ENCODE measurements at places on chromosomes 3 and 15.

DNA sequence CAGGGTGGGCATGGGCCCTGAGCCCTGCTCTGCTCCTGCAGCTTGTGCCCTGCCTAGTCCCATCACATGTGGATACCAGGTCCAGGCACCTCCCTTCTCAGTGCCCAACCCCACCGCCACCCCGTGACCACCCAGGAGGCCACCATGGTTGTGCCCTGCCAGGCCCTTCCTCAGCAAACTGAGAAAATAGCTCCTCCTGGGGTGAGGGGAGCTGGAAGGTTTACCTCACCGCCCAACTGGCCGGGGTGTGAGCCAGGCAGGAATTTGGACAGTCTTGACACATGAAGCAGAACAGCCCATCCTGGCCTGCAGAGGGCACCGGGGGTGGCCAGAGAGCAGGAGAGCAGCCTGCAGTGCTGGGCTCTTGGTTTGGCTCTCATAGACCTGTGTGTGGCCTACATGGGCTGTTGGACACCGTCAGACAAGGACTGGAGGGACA is 11.4 kb upstream of the C3orf22 start:
- no peak for DNase-seq

DNA sequence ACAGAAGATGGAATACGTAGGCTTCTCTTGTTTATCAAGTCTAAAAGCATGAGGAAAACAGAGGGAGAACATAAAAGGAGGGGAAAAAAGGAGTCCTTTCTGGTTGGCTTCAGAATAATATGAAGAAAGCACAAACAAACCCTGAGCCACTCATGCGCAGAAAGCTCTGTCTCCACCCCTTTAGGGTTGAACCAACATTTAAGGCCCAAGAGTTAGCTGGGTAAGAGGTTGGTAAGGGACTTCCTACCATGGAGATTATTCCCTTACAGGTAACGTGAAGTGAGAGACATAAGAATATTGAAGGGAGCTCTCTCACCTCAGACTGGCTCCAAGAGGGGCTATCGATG is 145.3 kb downstream of the RORA start:
- no peak for DNase-seq

DNA sequence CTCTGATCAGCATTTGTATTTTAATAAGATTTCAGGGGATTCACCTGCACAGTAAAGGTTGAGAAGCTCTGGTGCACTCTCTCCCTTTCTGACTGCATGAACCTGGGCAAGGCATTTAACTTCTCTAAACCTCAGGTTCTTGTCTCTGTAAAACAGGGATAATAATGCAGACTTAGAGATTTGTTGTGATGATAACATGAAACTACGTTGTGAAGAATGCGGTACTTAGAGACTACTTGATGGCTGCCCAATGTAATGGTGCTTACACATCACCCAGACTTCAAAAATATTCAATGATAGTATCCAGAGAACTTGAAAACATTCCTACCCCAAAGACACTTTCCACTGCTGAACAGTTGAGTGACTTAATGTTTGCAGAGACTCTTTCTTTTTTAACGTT is 19.8 kb upstream of the TNFSF10 start:
- no peak for DNase-seq

- no peak for DNase-seq
Measured at GRCh38 chr3:130516645-130517512, at the start of gene COL6A6. Gene COL6A6 (plus strand): TSS chr3:130517177. CDS start chr3:130560365, 43,188 bp downstream.

GRCh38 chr3:174536319-174536718 is 322.8 kb upstream of the NAALADL2 start:
- DNase-seq = no peak

- no peak for DNase-seq
Measured at GRCh38 chr15:78421238-78421965, 16.6 kb upstream of the IREB2 start.

DNA sequence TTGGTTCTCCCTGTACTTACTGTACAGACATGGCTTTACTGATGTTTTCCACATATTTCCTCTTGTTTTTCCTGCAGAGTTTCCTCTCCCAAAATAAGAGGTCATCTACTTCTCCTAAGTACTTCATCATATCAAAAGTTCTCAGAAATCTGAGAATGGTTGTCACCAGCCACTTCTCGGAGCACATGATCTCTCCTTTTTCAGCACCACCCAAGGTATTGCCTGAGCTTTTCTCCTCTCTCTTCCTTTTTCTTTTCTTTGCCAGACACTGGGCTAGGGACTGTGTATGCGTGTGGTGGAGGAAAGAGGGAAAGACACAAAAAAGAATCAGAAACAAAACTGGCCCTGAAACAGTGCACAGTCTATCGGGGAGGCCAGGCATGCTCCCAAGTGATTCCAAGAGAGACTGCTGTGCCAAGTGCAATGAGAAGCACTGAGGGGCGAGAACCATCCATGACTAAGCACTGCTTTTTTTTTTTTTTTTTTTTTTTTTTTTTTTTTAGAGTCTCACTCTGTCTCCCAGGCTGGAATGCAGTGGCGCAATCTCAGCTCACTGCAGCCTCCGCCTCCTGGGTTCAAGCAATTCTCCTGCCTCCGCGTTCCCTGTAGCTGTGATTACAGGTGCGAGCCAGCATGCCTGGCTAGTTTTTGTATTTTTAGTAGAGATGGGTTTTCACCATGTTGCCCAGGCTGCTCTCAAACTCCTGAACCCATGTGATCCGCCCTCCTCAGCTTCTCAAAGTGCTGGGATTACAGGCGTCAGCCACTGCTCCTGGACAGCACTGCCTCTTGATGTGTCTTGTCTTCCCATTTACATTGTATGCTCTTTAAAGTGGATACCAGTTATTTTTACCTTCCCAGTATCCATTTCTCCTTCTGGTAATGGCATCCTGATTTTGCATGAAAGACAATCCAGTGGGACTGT is 194.0 kb upstream of the FEZF2 start:
- no peak for DNase-seq

DNA sequence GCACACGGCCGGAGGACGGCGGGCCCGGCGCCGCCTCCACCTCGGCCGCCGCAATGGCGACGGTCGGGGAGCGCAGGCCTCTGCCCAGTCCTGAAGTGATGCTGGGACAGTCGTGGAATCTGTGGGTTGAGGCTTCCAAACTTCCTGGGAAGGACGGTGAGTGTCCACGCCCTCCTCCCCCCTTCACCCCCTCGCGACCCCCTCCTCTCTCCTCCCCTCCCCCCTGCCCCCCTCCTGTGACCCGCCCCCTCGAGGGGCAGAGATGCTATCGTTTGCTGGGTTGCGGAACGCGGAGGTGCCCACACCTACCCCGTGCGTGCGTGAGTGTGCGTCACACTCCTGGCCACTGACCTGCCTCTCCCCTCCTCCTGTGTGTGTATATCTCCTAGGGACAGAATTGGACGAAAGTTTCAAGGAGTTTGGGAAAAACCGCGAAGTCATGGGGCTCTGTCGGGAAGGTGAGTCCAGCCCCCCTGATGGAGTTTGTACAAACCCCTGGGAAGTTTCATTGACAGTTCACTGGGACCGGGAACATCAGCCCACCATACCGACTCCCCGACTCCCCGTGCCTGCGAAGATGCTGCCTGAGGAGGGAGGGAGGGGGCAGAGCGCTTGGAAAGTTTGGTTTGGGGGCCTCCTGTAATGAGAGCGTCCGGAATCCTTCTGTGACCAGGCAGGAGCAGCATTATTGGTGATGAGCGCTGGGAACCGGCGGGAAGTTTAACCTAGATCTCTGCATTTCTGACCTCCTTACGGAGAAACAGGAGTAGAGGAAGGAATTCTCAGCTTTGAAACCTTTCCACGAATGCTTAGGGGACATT is 795 bp upstream of the SCAANT1 start:
- DNase-seq = no peak

DNA sequence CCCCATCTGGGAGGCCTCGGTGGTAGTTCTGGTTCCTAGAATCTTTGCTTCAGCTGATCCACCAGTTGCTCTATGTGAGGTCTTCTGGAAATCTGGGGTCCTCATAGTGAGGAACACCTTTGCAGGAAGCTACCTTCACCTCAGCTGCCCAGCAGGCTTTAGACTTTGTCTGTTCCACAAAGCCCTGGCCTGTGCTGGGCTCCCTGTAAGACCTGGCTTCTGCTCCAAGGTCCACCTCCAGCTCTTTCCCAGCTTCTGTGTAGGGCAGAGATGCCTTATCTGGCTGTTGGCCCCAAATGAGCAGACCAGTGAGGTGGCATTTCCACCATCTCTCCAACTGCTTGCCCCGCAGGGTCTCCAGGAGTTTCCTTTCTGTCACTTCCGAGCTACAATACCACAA is 8.2 kb upstream of the HOMER2 start:
- no peak for DNase-seq

DNA sequence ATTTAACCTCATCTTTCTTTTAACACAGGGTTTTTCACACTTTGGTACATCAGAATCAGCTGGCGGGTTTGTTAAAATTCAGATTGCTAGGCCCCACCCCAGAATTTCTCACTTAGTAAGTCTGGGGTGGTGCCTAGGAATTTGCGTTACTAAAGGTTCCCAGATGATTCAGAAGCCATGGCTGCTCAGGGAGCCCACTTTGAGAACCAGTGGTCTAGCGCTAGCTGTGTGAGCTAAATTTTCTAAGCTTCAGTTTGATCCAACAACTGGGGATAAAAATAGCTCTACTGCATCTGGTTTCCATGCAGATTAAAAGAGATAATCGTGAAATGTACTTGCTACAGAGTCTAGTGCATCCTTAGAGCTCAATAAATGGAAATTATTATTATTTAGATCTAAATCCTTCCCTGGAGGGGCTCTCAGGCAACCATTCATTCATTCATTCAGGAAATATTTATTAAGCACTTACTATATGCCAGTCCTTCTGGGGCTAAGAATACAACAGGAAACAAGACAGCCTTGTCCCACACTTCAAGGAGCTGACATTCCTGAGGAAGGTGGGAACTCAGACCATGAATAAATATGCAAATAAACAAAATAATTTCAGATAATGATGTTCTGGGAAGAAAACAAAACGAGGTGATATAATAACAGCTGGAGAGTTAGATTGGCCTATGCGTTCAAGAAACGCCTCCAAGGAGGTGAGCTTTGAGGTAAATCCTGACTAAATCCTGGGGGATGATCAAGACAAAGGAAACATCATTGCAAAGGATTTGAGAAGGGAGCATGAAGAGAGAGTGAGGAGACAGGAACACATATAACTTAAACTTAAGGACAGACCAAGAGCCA is 3.9 kb upstream of the CIDEC start:
- no peak for DNase-seq

GRCh38 chr3:160720123-160720746 is 35.8 kb upstream of the PPM1L start:
- no peak for DNase-seq

- DNase-seq = no peak
Measured at GRCh38 chr3:170096342-170096741, 58.5 kb downstream of the GPR160 start.

DNA sequence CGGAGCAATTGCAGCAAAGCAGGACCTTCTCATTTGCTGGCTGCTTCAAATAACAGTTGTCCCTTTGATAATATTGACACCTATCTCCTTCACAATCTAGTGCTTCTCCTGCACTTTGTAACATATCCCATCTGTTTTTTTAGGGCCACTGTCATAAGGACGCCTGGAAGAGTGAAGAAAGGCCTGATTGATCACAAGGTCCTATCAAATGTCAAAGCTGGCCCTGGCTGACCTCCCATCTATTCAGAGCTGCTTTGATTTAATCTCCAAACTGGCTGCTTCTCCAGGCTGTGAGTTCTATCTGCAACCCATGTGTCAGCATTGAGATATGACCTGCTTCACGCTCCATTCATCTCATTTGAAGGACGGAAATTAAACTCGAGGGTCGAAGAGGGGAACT is 601.2 kb upstream of the KCNMB2 start:
- DNase-seq = no peak

GRCh38 chr3:46624975-46625490 is 12.7 kb downstream of the FAM240A start:
- DNase-seq = no peak

DNA sequence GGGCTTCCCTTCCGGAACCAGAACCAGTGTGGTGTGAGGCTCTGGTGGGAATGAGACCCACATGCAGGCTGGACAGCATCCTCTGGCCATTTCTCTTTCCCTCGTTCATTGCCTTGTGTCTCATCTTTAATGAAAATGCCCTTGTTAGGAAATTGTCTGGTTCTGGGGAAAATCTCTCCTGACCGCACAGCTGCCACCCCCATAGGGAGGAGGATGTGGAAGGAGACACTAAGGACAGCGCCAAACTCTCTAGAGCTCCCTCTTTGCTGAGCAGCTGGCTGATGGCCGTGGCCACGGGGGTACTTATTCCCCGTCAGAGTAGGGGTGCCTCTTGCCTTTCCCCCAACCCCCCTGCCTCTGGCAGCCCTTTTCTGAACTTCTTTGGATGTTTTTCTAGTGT is 297.6 kb upstream of the C2CD4B start:
- no peak for DNase-seq

DNA sequence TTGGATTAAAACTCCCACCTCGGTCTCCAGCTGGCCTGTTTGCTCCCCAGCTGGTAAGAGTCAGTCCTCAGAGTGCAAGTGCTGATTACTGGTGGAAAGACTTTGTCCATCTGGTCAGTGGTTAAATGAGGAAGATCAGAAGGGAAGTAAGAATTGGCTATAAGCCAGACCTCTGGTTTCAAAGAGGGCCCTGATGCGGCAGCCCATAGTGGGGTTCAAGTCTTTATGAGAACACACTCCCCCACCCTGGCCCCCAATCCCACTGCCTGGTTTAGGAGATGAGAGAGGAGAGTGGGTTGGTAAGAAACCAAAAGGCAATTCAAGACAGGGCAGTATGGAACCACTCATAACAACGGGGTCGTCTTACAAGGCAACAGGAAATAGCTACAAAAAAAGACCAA is 65.0 kb downstream of the FRMD4B start:
- no peak for DNase-seq

DNA sequence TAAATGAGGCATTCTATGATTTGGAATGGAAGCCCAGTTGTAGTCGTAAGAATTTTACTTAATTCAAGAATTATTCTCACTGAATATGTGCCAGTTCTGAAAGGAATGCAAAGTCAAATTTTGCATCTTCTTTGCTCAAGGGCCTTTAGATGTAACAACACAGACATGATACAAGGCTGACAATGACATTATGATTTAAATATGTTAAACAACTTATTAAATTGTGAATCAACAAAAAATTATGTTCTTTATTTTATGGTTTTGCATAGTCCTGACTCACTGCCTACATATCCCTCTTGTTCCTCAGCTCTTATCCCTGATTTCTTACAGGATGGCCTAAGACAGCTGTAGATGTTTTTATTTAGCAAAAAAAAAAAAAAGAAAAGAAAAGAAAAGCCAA is 170.9 kb upstream of the NR2E3 start:
- DNase-seq = no peak

GRCh38 chr15:98734466-98735199 is 86.3 kb downstream of the IGF1R start:
- DNase-seq = no peak

DNA sequence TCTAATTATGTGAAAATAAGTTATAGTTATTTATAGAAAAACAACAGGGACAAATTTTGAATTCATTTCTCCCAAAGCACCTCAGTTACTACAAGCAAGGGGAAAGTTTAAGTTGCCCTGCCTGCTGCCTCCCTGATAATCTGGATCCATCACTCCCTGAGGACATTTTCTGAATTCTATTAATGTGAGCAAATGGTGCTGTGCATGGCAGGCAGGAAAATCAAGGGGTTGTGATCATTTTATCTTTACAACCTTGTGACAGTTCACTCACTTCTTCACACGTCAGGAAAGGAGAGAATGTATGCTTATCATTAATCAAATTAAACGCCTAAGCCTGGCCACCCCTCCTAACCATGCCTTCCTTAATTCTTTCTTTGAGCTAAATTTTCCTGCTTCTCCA is 39.3 kb downstream of the ITGB5 start:
- no peak for DNase-seq

GRCh38 chr3:107212618-107213017 is 164.6 kb upstream of the CCDC54 start:
- DNase-seq = no peak

GRCh38 chr3:45011756-45012508 is 14.2 kb upstream of the CLEC3B start:
- no peak for DNase-seq
